ENCODE measurements at places on chromosomes 12 and 14. TPM values are rescaled to one million over a fixed set of nuclear protein-coding genes. Genes with fewer than 3 reads are reported as not detected.

GRCh38 chr12:124191966-124192365 lies 102.9 kb upstream of the RFLNA start:
- no peak overlapping the region for H3K27ac ChIP-seq
- H3K4me1 ChIP-seq: no peaks in the 10 kb centered on the region
- peak; percentile 18 for DNase-seq
- no peak overlapping the region for H3K4me3 ChIP-seq
- H3K27me3 ChIP-seq: no peaks in the 10 kb centered on the region
- no peaks in the 10 kb centered on the region for H3K36me3 ChIP-seq

GRCh38 chr14:34824826-34825225 lies 50.3 kb downstream of the BAZ1A start:
- no peaks in the 10 kb centered on the region for H3K27me3 ChIP-seq
- H3K27ac ChIP-seq: no peak overlapping the region
- H3K4me3 ChIP-seq: no peak overlapping the region
- H3K4me1 ChIP-seq: no peaks in the 10 kb centered on the region

DNA sequence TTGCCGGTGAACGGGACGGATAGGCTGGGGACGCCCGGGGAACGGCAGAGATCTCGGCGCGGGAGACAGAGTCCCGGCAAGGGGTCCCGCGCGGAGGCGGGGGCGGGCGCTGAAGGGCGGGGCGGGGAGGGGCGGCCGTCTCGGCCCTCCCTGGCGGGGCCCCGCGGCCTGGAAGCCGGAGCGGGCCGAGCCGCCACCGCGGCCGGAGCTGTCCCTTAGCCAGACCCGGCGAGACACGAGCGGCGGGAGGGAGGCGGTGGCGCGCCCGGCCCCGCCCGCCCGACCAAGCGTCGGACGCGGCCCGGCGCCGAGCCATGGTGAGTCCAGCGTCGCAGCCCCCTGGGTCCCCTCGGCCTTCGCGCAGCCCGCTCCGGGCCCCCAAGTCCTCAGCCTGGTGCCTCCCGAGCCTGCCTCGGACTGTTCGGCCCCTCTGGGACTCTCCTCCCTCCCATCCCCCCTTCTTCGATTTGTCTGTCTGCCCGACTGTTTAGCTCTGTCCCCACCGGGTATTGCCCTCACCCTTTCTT lies at the start of gene ARHGEF40:
Gene ARHGEF40 (plus strand): TSS at position 222 of the 527 bp plus-strand sequence. CDS start 93 bp downstream, at position 315.
- no peaks in the 10 kb centered on the region for H3K27me3 ChIP-seq
- peak; percentile 77 for DNase-seq
- peaks cover 52% of the 10 kb centered on the region for H3K4me1 ChIP-seq
- no peaks in the 10 kb centered on the region for H3K36me3 ChIP-seq
- H3K27ac ChIP-seq: peak within 1 kb of the TSS; percentile 90
- peak within 1 kb of the TSS; percentile 60 for H3K4me3 ChIP-seq

DNA sequence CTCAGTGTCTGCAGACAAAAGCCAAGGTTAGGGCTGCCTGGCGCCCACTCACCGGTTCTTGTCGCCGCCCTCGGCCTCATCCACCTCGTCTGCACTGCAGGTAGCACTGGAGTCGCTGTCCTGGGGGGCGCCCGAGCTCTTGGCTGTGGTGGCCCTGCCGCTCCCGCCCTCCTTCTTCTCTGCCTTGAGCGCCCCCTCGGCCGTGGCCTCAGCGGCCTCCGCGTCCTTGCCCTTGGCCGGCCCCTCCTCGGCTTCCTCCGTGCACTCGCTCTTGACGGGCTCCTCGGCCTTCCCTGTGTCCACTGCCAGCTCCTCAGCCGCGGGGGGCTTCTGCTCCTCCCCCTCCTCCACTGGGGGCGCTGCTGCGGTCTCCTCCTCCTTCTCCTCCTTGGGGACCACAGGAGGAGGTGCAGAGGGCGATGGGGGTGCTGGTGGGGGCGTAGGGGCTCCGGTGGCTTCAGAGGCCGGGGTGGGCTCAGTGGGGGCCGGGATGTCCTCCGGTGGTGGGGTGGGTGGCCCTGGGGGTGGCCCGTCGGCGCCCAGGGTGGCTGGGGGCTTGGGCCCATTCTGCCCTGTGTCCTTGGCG lies 77.2 kb downstream of the RFLNA start:
- no peak overlapping the region for H3K27ac ChIP-seq
- peaks cover 46% of the 10 kb centered on the region for H3K4me1 ChIP-seq
- no peak for DNase-seq
- peaks cover 20% of the 10 kb centered on the region for H3K36me3 ChIP-seq
- H3K27me3 ChIP-seq: no peaks in the 10 kb centered on the region
- no peak overlapping the region for H3K4me3 ChIP-seq

DNA sequence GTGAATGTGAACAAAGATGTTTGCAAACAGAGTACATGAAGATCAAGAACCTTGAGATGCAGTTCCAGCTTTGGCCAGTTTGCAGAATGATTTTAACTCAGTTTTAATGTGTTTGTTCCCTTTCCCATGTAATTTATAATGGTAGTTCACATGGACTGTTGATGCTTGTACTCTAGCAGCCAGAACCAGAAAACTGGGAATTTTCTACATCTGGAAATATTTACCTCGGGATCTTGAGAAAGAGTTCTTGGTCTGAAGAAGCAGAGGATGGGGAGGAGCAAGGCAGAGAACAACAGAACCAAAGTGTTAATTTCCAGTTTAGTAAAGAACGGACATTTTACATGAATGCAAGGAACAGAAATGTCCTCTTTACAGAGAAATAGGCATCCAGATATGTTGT lies 37.0 kb upstream of the PMCH start:
- no peak for DNase-seq
- H3K36me3 ChIP-seq: no peaks in the 10 kb centered on the region
- peaks cover 20% of the 10 kb centered on the region for H3K4me1 ChIP-seq
- no peak overlapping the region for H3K4me3 ChIP-seq

GRCh38 chr14:72740966-72741825 lies 152.7 kb downstream of the DPF3 start:
- no peak for DNase-seq
- H3K27me3 ChIP-seq: no peaks in the 10 kb centered on the region
- no peaks in the 10 kb centered on the region for H3K36me3 ChIP-seq
- no peak overlapping the region for H3K4me3 ChIP-seq

The PACS2 gene
- total RNA-seq: 54.6 TPM

GRCh38 chr12:48070731-48071130 lies 35.1 kb downstream of the SENP1 start:
- H3K4me3 ChIP-seq: no peak overlapping the region
- no peaks in the 10 kb centered on the region for H3K27me3 ChIP-seq
- no peak overlapping the region for H3K27ac ChIP-seq
- H3K36me3 ChIP-seq: peaks cover 23% of the 10 kb centered on the region

The IKZF4 gene
- total RNA-seq: 10.0 TPM

DNA sequence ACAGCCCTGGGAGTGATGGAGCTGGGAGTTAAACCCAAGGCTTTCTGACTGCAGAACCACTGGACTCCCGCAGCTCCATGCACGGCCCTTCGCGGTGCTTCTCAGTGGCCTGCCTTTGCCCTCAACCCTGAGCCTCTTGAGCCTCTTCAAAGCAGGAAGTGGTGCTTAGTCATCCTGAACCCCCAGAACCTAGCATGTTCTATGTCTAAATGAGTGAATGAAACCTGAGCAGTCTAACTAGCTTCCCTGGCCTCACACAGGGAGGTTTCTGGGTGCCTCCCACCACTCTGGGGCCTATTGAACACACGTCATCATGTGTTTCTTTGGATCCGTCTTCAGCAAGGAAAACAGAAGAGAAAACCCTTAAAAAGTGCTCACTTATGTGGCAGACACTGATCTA lies 117.9 kb upstream of the SFSWAP start:
- no peak overlapping the region for H3K27ac ChIP-seq
- no peak for DNase-seq
- no peaks in the 10 kb centered on the region for H3K4me1 ChIP-seq
- no peak overlapping the region for H3K4me3 ChIP-seq

DNA sequence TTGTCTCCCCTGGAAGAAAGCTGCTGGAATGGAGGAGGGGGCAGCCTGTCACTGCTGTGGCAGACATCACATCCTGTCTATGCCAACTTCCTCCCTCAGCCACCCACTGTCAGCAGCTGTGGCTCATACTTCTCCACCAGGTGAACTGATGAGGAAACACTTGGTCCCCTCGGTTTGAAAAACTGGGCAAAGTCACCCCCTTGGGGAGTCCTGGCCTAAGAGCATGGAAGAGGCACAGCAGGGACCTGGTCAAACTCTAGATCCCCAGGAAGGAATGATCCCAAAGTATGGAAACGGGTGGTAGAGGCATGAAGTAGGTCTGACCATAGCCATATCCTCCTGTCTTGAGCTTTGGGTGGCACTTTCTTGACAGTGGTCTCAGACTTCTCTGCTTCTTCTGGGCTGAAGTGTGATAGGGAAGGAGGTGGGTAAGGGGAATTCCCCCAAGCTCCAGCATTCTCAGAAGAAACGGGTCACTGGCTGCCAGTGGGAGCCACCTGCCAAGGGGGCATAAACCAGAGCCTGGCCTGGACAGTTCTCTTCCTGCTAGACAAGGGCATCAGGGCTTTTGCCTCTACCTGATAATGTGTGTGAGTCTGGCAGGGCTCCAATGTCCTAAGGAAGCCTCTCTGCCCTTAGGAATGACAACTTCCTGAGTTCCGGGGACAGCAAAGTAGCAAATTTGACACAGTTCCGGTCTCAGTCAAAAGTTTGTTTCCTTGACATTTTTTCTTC lies 36.0 kb downstream of the FMNL3 start:
- peaks cover 95% of the 10 kb centered on the region for H3K4me1 ChIP-seq
- DNase-seq: peak; percentile 57
- no peaks in the 10 kb centered on the region for H3K27me3 ChIP-seq
- H3K4me3 ChIP-seq: no peak overlapping the region
- peak overlapping the region; percentile 99 for H3K27ac ChIP-seq

The MOAP1 gene
- 42.7 TPM for total RNA-seq

- H3K4me1 ChIP-seq: peaks cover 84% of the 10 kb centered on the region
- peaks cover 43% of the 10 kb centered on the region for H3K36me3 ChIP-seq
- no peaks in the 10 kb centered on the region for H3K27me3 ChIP-seq
- H3K27ac ChIP-seq: no peak overlapping the region
These were observed 14.1 kb downstream of the PRKAB1 start for GRCh38 chr12:119681728-119682638.

GRCh38 chr12:117867348-117867747 lies 101.4 kb downstream of the KSR2 start:
- no peak for DNase-seq
- H3K4me3 ChIP-seq: no peak overlapping the region
- H3K27ac ChIP-seq: no peak overlapping the region
- H3K36me3 ChIP-seq: no peaks in the 10 kb centered on the region

- no peaks in the 10 kb centered on the region for H3K36me3 ChIP-seq
- DNase-seq: no peak
- H3K4me1 ChIP-seq: peaks cover 28% of the 10 kb centered on the region
These were observed 5.0 kb downstream of the PPTC7 start for GRCh38 chr12:110577864-110578693.

DNA sequence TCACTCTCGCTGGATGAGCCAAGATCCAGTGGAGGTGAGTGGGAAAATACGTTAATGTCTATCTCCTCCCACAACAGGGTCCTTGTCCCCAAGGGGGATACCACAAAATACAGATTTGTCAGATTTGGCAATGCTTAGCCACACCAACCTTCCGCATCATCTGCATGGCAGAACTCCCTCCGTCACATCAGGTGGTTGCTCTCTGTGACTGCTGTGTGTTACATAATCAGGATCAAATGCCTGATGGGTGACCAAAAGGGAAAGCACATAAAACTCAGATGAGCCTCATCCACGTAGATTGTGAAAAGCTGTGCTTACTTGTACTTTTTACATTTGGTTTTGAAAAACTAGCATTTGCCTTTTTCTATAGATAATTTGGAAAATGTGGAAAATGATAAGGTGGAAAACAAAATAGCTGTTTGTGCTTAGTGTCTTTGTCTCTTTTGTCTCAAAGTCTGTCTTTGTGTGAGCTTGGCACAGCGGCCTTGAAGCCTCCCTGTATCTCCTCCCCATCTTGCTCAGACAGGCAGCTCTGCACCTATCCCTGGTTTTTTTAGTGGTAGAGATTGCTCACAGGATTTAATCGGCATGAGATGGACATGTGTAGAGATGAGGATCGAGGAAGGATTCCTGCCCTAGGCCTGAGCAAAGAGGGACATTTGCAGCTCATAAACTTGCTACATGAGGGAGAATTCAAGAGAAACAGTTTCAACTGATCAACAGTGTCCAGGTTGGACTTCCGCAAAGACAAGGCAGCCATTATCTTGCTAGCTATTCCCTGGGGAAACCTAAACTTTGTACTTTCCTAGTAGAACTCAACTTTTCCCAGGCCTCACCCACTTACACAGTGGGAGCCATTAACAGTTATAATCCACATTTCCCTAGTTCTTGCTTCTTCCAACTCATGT lies 3.6 kb upstream of the FGF6 start:
- H3K4me3 ChIP-seq: no peak overlapping the region
- no peak overlapping the region for H3K27ac ChIP-seq
- no peaks in the 10 kb centered on the region for H3K27me3 ChIP-seq
- H3K36me3 ChIP-seq: no peaks in the 10 kb centered on the region
- no peaks in the 10 kb centered on the region for H3K4me1 ChIP-seq
- no peak for DNase-seq

GRCh38 chr14:81007131-81007530 lies 51.7 kb downstream of the TSHR start:
- no peak overlapping the region for H3K4me3 ChIP-seq
- H3K36me3 ChIP-seq: no peaks in the 10 kb centered on the region
- H3K27me3 ChIP-seq: no peaks in the 10 kb centered on the region

DNA sequence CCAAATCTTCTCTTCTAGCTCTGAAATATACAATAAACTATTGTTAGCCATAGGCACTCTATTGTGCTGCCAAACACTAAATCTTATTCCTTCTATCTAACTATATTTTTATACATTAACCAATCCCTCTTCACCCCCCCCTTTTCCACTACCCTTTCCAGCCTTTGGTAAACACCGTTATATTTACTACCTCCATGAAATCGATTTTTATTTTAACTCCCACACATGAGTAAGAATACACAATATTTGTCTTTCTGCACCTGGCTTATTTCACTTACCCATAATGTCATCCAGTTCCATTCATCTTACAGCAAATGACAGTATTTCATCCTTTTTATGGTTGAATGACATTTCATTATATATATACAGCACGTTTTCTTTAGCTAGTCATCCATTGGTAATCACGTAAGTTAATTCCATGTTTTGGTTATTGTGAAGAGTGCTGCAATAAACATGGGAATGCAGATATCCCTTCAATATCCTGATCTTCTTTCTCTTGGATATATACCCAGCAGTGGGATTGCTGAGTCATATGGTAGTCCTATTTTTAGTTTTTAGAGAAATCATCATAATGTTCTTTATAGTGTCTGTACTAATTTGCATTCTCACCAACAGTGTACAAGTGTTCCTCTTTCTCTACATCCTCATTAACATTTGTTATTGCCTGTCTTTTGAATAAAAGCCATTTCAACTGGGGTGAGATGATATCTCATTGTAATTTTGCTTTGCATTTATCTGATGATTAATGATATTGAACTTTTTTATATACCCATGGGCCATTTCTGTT lies 34.2 kb upstream of the PLBD1 start:
- H3K4me1 ChIP-seq: no peaks in the 10 kb centered on the region
- no peak for DNase-seq
- H3K4me3 ChIP-seq: no peak overlapping the region
- H3K27me3 ChIP-seq: no peaks in the 10 kb centered on the region

The RAP1B gene
- 229 TPM for total RNA-seq

GRCh38 chr14:69637503-69638031 lies 26.2 kb downstream of the SUSD6 start:
- H3K27me3 ChIP-seq: no peaks in the 10 kb centered on the region
- H3K36me3 ChIP-seq: no peaks in the 10 kb centered on the region
- peak; percentile 67 for DNase-seq

The PLEKHG7 gene
- not detected for total RNA-seq

The VEZT gene
- 149 TPM for total RNA-seq

The OTX2 gene
- not detected for total RNA-seq

GRCh38 chr12:132163911-132164288 lies 19.6 kb downstream of the NOC4L start:
- H3K4me3 ChIP-seq: no peak overlapping the region
- no peaks in the 10 kb centered on the region for H3K27me3 ChIP-seq
- no peak for DNase-seq
- H3K4me1 ChIP-seq: peaks cover 17% of the 10 kb centered on the region

Measured in thyroid gland (tissue), 4 donors.